Globus pallidus (tissue), 1 donor: ENCODE measurements at places on chromosomes 2 and 18.
A peak's percentile ranks its signal among the peaks of the same experiment; 100 is the strongest.

DNA sequence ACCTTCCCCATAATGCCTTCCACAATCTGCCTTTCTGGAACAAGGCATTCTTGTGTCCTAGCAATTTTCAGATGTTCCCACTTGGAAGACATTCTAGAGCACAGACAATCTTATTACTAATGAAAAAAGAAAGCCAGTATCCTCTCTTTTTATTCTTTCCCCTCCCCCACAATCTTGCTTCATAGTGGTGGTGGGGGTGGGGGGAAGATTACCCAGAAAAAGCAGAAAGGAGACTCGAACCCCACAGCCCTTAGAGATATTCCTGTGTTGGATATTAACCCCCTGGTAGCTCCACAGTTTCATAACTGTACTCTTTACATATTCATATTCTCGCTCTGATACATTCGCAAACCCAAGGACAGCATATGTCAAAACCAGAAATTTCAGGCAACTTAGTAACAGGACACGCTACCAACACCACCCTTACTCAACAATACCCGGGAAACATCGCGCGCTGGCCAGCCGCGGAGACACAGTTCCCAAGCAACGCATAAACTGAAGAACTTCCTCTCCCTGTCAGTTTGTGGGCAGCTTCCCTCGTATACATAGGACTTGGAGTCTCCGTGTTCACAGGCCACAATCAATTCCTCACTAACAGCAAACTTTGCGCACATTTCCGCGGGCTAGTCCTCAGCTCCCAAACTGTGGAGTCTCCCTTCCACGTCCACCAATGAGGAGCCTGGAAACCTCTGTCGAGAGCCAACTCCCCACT lies 793 bp downstream of the NR4A2 start:
- no peak for DNase-seq

DNA sequence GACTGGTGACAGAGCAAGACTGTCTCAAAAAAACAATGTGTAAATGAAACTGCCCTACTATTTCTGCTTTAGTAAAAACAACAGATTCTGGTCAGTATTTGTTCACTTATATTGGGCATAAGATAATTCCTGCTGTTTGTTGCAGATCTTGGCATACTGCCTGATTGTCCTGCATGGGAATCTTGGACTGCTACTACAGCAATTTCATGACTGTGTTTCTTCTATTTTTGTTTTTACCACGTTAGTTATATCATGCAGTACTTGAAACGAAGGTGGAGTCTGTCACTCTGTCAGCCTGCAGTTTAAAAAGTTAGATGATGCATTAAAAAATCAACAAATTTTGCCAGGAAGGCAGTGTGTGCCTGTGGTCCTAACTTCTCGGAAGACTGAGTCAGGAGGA lies 14.2 kb upstream of the CLASP1 start:
- DNase-seq = no peak

DNA sequence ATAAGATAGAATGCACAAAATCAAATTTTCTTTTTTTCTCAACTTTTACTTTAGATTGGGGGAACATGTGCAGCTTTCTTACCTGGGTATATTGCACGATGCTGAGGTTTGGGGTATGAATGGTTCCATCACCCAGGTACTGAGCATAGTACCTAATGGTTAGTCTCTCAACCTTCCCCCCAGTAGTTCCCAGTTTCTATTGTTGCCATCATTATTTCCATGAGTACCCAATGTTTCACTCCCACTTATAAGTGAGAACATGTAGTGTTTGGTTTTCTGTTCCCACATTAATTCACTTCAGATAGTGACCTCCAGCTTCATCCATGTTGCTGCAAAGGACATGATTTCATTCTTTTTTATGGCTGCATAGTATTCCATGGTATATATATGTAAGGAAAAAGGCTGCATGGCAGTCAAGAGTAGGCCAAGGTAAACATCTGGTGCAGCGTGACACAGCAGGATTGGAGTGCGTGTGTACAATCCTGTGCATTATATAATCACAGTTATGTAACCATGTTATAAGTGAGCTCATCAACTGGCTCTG lies 10.5 kb upstream of the C2orf42 start:
- DNase-seq = no peak

GRCh38 chr2:86562485-86562921 lies 740 bp downstream of the CHMP3 start:
- no peak for DNase-seq

DNA sequence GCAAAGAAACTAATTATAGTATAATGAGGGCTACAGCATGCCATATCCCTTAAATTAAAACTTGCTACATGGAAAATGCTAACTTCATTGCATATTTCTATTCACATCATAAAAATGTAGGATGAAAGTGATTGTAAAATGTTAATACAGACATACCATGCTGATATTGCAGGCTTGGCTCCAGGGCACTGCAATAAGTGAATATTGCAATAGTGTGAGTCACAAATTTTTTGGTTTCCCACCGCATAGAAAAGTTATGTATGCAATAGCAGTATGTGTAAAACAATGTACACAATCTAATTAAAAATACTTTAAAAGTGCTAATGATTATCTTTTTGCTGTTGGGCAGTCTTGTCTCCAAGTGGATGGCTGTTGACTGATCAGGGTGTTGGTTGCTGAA lies 162.1 kb downstream of the CD8B2 start:
- DNase-seq = no peak

DNA sequence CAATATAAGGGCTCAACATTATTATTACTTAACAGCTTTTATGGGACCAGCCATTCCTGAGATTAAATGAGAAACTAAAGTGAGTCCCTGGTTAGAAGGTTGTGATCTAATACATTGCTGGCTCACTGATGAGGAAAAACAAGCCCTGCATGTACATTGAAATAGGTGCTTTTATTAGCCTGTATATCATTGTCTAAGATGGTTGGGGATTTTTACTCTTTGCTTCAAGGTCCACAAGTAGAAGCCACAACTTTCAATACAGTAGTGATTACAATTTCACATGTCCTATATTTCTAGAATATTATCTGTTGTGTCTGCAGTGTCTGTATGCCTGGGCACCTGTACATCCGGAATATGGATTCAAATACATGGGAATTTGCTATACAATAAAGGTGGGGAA lies 104.1 kb upstream of the FZD5 start:
- DNase-seq = no peak

GRCh38 chr2:121287146-121287798 lies 2.3 kb upstream of the TFCP2L1 start:
- DNase-seq = peak; percentile 35

DNA sequence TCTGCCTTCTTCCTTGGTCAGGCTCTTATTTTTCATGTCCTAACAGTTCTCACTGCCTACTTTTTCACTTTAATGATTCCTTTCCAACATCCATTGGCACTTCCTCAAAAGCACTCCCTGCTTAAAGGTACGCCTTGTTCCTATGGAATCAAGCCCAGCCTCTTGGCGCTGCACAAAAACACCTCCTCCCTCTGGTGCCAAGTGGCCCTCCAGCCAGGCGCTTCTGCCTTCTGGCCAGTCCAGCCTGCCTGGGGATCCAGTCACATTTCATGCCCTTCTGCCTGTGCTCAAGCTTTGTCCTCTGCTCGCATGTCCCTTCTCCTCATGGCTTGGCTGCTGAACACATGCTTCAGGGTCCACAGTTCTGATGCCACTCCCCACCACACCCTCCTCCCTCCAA lies 6.3 kb downstream of the TPRKB start:
- DNase-seq = peak; percentile 20

GRCh38 chr2:120760446-120761135 lies 24.9 kb downstream of the GLI2 start:
- DNase-seq = no peak

DNA sequence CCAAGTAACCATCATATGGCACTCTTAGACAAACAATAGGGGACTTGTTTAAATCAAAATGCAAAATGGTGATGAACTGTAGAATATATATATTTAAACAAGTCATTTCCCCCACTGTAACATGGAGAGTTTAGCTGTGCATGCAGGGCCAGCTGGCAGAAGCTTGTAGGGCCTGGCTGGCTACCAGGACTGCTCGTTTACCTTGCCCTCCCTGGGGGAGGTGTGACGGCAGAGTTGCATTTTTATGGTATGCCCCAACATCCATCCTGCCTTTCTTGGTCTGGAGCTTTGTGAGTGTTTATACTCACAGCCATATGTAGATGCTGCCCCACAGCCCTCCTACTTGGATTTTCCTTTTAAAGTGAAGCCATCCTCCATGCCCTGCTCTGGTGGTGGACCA lies 101.7 kb upstream of the ZFP36L2 start:
- no peak for DNase-seq

- DNase-seq = no peak
These were observed 46.2 kb upstream of the ARHGAP28 start for GRCh38 chr18:6683112-6683876.

DNA sequence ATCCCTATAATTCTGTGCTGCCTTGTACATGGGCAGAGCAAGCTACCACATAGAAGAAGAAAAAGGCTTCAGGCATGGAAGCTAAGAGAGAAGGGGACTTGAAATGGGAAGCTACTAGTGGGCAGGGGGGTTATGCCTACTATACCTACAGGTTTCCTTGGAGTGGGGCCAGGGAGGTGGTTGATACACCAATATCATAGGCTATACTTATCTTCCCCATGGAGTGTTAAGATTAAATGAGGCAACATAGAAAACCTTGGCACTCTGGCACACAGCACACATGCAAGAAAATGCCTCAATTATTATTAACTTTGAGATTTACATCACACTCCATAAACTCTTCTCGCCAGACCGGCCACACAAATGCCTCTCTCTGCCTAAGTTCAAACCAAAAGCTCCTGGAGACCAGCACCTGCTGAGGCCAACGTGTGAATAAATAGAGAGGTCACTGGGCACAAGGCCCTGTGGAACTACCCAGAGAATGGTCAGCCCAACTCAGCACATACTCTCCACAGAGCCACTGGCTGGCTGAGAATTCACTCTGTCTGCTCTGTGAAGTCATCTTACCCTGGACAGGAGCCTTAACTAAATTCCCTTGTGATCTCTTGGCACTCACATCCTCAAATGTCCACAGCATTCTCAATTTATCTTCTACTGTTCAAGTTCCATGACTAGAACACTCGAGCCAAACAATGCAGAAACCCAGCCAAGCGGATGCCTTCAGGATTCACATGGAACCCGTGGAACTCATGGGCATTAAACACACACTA lies 498.7 kb downstream of the BCL11A start:
- DNase-seq = no peak

DNA sequence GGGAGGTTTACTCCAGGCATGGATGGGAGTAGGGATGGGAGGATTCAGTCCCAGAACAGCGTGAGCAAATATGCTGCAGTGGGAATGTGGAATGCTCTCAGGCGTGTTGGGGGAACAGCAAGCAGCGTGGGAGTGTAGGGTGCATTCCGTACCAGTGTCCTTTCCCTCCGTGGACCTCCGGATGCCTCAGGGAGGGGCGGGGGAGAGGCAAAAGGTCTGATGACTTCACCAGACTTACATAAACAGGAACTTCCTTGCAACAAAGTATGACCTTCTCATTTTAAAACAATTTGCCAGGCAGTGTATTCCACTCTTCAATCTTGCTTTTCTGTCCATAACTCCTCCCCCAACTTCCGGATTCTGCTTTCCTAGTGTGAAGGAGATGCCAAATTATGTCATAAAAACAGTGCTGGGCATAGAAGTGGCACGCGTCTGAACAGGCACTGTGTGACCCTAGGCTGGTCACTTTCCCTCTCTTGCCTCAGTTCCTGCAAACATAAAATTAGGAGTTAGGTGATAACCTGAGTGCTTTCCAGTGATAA lies 36.9 kb downstream of the RPL37A start:
- DNase-seq = no peak

GRCh38 chr2:152762202-152762601 lies 43.8 kb downstream of the ARL6IP6 start:
- no peak for DNase-seq

DNA sequence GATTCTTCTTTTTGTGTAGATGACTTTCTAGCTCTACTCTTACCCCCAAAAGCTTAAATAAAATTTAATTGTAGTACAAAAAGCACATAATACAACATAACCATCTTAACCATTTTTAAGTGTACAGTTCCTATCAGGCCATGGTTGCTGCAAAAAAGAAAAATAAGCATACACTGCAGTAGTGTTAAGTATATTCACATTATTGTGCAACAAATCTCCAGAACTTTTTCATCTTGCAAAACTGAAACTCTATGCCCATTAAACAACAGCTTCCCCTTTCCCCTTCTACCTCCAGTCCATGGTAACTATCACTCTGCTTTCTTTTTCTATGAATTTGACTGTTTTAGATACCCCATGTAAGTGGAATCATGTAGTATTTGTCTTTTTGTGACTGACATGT lies 18.1 kb downstream of the PPM1B start:
- DNase-seq = no peak

DNA sequence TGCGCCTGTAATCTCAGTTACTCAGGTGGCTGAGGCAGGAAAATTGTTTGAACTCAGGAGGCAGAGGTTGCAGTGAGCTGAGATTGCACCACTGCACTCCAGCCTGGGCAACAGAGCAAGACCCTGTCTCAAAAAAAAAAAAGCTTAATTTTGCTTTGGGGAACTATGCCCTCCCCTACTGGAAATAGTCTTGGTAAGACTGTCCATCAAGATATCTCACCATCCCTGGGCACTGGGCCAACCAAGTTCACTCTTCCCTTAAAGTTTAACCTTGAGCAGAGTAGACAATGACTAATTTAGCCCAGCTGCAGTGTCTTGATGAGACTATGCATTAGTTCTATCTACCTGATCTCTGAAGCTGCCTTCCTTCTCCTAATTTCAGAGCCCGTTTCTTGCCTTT lies 44.7 kb downstream of the ASXL2 start:
- DNase-seq = no peak

GRCh38 chr2:60556175-60556574 lies 2.7 kb upstream of the BCL11A start:
- DNase-seq = no peak

- no peak for DNase-seq
These were observed 38.4 kb upstream of the ITGAV start for GRCh38 chr2:186551323-186552050.

GRCh38 chr18:69978732-69979715 lies 31.4 kb upstream of the CD226 start:
- DNase-seq = no peak

GRCh38 chr18:26961839-26962238 lies 96.3 kb upstream of the AQP4 start:
- no peak for DNase-seq

- no peak for DNase-seq
These were observed 176.3 kb downstream of the PIK3C3 start for GRCh38 chr18:42131066-42131929.

DNA sequence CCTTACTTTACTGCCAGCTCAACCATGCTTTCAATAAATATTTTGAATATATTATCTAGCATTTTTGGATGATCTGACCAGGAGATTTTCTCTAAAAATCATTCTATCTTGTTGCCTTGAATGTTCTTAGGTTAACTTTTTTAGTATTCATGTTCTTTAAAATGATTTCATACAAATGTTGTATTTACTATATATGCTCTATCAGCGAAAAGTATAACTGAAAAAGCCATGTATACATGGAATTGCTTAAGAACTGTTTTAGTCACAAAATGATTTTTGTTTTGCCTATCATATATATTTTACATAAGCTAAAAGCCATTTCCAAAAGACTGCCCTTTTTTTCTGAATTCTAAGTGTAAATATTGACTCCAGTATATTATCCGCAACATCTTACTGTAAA lies 213.9 kb downstream of the WDPCP start:
- DNase-seq = no peak
